Cardiac fibroblast (primary cell): ENCODE measurements at places on chromosomes 16 and 17.

- no peak for DNase-seq
Observed at GRCh38 chr17:45643591-45643990, 140.5 kb upstream of the CRHR1 start.

DNA sequence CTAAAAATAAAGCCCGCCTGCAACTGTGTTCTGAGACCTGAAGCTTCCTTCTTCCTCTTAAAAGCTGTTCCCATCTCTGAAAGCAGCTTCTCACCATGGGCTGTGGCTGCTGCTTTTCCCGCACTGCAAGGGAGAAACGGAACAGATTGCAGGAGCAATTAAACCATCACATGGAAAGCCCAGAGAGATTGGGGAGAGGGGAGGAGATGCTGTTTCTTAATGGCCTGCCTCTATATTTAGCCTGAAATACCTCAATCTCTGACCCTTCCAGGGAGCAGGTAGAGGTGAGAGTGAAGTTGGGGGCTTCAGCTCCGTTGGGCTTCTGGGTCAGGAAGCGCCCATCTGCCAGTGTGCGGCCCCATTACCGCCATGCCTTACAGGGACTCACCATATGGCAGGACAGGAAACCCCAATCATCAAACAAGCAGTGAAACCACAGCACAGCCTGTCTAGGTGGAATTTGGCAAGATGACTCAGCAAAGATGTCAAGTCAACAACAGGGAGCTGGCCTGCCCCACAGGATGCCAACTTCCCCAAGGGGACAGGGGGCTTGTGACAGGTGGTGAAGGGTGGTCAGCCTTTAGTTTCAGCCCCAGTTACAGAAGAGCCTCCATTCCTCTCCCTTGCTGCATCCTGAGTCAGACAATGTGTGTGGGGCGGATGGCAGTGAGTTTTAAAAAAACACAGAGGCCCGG is 286.6 kb upstream of the CCL2 start:
- DNase-seq, result no peak

GRCh38 chr17:52790359-52790955 is 631.9 kb upstream of the CA10 start:
- peak; percentile 13 for DNase-seq

GRCh38 chr17:28549236-28550132 is 2.9 kb downstream of the UNC119 start:
- DNase-seq, result no peak
